ENCODE measurements at places on chromosomes 11 and 22.

- DNase-seq: no peak
These were observed 1.5 kb downstream of the IGSF9B start for GRCh38 chr11:133955081-133955891.

GRCh38 chr11:91170711-91171110 lies 947.9 kb upstream of the CHORDC1 start:
- no peak for DNase-seq

GRCh38 chr11:92962446-92962845 lies 7.0 kb upstream of the MTNR1B start:
- no peak for DNase-seq

GRCh38 chr22:45448431-45448830 lies 34.9 kb downstream of the RIBC2 start:
- no peak for DNase-seq
